ENCODE measurements at places on chromosomes 1 and 21.
A peak's percentile ranks its signal among the peaks of the same experiment; 100 is the strongest.

DNA sequence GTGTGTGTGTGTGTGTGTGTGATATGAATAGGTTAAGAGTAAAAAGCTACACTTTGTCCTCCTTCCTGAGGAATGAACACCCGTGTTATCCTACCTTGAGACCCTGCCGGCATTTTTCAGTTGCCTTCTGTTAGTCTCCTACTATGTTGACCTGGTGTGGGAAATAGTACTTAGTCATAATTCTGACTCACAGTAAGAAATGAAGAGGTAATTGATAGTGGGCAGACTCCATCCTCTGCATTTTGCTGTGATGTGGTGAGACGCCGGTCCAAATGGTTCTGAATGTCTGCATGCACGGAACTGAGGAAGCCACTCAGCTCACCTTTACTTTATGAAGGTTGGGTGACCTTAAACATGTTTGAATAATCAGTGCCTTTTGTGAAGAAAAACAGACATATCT lies 12.6 kb downstream of the CD101 start:
- DNase-seq: no peak

- DNase-seq: no peak
These were observed 215.3 kb upstream of the NFIA start for GRCh38 chr1:60866917-60867531.

- DNase-seq: no peak
These were observed 53.1 kb downstream of the PHC2 start for GRCh38 chr1:33377756-33378155.

GRCh38 chr1:183911285-183911684 lies 106.4 kb downstream of the RGL1 start:
- no peak for DNase-seq

- DNase-seq: no peak
These were observed 4.5 kb downstream of the SRSF4 start for GRCh38 chr1:29177022-29177705.

DNA sequence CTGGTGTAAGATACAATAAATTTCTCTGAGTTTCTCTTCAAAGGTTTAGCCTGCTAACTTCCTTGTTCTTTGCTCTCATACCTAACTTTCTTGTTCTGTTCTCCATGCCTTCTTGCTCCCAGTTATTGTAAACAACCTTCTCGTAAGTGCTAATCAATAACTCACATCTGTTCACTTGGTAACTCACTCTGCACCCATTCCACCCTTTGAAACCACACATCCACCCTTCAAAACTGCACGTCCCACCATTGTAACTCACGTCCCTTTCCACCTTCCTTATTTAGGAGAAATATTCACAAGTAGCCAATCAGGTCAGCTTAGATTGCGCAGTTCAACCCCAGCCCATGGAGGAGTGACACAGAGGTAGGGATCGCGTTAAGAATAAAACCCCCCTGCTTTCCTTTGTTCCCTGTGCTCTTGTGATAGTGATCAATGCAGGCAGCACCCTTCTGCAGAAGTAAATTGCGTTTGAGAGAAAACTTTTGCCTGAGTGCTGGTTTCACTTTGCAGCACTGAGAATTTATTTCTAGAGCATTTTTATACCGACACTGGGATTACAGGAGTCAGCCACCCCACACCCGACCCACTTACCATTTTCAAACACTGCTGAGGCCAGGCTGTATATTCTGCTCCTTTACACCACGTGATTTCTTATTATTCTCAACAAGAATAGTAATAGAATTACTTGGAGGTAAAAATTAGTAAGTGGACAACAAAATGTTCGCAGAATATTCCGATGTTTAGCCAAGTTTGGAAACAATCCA lies 789.2 kb upstream of the RGS18 start:
- no peak for DNase-seq

DNA sequence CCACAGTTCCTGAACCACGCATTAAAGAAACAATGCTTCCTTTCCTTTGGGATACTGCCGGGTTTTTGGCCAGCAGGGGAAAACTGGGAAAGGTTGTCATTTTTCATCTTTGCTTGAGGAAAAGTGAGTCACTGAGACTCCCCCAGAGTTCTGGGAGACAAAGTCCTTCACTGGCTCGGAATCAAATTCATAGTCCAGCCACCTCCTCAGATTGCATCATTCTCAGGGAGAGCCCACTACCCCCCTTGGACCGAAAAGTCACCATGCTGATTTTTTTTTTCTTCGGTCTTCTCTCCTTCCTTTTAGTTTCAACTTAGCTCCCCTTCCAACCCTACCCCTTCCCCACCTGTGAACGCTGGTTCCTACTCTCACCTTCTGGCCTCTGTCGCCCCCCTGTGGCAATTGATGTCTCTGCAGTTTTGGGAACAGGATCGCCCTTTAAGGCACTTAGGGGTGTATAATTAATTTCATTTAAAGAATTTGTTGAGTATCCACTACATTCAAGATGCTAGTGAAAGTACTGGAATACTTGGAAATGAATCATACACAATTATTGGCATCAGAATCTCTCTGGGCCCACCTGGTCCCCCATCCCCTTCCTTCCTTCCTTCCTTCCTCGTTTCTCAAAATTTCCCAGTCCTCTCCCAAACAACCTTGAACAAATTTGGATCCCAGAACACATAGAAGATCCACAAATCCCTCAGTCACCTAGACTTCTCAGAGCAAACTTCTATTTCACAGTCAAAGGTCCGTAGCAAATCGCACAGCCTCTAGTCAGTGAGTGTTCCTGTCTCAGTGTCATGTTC lies 6.9 kb downstream of the ACKR1 start:
- DNase-seq: peak; percentile 63

DNA sequence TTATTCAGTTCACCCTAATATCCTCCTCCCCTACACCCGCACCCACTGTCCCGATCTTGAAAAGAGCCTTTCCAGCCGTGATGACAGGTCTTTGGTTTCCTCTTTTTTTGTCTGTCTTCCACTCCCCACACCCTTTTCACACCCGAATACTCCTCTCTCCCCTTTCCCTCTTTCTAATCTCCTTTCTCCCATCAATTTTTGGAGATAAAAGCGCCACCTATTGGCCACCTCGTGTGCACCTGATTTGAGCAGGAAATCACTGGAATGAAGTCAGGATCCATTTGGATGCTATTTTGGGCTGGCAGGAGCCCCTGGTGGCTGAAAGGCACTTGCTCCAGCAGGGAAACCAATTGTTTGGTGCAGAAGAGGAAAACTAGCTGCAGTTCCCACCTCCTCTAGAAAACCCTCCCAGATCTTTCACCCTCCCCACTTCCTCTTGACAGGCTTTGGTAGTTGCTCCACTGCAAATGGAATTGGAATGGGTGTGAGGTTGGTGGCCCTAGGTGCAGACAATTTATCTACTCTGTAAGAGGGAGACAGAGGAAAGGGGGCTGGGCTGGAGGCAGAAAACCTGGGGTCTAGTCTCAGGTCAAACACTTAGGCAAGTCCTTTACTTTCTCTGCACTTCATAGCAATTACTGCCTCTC lies 8.4 kb downstream of the FOXE3 start:
- peak; percentile 25 for DNase-seq

DNA sequence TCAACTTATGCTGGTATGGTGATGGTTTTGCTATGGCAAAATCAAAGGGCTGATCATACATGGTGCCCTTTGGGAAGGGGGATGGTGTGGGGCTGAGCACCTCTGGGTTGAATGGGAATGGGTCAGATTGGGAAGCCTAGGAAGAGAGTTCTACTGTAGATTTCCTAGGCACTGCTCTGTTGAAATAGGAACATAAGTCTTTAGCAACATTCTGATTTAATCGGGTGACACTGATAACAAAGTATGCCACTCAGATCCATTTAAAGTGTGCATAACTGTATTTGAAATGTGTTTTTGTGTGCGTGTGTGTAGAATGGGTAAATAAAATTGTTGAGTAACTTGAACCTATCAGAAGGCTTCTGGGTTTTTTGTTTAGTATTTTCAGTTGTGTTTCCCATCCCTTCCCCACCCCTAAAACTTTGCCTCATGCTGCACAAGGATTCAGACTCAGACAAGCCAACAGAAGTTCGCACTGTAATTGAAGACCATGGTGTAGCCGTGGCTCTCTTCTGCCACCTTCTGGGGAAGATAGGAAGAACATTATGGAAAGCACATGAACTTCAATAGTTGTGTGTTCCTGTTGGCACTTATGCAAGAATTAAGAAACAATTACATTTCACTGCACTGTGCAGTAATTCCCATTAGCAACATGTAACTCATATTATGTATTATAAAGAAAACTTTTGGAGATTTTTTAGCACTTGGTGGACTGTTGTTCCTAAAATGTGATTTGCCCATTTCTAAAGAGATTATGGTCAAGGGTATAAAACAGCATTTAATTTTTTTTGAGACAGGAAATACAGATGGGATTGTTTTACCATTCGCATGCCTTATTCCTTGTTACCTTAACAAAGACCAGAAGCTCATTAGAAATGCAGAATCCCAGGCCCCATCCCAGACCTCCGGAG lies 10.9 kb upstream of the C4BPB start:
- DNase-seq: peak; percentile 3

- DNase-seq: no peak
These were observed at the start of gene EVA1B for GRCh38 chr1:36323636-36324352. Gene EVA1B (minus strand): TSS chr1:36323645. CDS start chr1:36323037, 608 bp downstream.

DNA sequence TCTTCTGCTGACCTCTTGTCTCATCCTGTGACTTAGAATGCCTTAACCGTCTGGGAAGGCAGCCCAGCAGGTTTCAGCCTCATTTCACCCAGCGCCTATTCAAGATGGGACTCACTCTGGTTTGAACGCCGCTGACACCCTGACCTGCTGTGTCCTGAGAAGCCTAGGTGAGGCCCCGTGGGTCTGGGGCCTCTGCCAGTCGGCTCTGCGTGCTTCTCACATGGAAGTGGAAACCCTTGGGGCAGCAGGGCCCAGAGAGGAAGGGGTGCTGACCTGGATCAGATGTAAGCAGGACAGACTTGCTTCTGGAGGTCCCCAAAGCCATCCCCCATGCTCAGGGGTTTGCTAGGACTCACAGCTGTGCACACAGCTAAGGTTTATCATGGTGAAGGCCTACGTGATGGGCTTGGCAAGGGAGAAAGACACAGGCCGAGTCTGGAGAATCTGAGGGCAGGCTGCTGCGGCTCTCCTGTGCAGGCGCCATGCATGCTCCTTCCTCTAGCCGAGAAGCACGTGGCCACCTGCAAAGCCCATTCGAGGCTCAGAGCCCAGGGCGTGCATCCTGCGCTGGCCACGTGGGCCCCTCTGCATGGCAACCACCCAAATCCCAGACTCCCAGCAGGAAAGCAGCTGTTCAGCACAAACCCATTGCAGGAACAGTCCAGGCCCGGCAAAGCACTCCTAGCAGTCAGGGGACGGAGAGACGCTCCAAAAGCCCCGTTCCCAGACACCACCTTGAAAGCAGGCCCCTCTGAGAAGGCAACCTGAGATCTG lies 3.8 kb downstream of the TRPM2 start:
- no peak for DNase-seq

DNA sequence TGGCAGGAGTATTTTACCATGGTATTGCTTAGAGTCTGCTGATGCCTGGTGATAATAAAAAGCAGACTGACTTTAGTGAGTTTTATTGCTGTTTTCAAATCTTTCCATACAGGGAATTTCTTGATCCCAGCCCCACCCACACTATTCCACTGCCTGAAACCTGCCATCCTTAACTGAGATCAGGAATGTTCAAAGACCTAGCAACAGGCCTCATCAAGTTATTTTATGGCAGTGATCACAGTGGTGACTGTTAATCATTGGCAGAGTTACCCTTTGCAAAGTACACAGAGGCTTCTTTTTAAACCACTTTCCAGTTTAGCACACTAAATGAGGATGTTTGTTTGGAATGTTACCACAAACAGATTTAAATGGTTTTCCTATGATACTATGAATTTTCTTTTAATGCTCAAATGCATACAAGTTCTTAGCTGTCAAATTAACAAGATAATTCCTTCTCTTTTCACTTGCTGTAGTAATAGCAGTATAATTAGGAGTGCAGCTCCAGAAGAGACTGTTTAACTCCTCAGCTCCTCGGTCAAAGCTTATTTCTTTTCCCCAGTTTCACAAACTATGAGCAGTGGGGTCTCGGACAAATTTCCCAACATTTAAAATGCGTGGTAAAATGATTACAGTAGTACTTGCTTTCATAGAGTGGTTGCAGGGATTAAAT lies 69.9 kb upstream of the USP25 start:
- DNase-seq: no peak

GRCh38 chr1:15727021-15727420 lies 9.0 kb upstream of the SLC25A34 start:
- no peak for DNase-seq

- peak; percentile 43 for DNase-seq
These were observed 41.3 kb downstream of the ICOSLG start for GRCh38 chr21:44199448-44199847.

GRCh38 chr1:18951818-18952391 lies 4.6 kb downstream of the IFFO2 start:
- no peak for DNase-seq

- no peak for DNase-seq
These were observed 929 bp downstream of the SUMO3 start for GRCh38 chr21:44816761-44817505.

- DNase-seq: no peak
These were observed 31.3 kb upstream of the FOXO6 start for GRCh38 chr1:41329662-41330587.

- DNase-seq: no peak
These were observed 4.2 kb upstream of the GJB5 start for GRCh38 chr1:34750610-34751009.

GRCh38 chr1:41764656-41765055 lies 154.1 kb downstream of the HIVEP3 start:
- DNase-seq: no peak

DNA sequence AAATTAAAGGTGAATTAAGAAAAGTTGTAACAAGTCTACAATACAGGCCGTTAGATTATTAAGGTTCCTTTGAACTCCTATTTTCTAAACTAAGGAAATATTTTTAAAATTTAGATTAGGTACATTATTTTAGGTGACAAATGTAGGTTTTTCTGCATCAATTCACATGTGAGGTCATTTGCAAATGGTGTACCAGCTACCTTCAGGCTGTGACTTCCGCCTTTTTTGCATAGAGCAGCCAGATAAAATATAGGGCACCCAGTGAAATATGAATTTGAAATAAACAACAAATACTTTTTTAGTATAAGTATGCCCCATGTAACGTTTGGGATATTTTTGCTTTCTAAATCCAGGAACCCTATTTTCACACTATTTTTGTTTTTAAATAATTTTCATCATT lies 544.0 kb downstream of the LMO4 start:
- no peak for DNase-seq

DNA sequence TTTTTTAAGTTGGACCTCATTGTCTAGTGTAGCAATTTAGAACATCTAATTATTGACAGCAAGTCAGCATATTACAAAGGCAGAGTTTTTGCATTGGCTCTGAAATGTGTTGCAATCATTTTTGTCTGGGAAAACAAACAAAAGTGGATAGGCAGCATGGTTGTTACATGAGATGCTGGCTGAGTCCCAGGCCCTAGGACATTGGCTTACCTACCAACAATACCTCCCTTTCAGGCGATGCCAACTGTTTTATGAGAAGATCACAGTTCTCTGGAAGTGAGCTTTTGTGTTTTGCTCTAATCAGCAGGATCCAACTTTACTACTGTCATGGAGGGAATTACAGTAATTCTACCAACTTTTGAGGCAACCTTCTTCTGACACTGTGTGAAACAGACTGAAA lies 71.5 kb upstream of the CXADR start:
- no peak for DNase-seq

- peak; percentile 77 for DNase-seq
These were observed 3.1 kb downstream of the C1orf216 start for GRCh38 chr1:35715568-35716002.
